NCI-H2081 (cell line): ENCODE measurements at places on chromosomes 16 and 17.
A peak's percentile ranks its signal among the peaks of the same experiment; 100 is the strongest.

DNA sequence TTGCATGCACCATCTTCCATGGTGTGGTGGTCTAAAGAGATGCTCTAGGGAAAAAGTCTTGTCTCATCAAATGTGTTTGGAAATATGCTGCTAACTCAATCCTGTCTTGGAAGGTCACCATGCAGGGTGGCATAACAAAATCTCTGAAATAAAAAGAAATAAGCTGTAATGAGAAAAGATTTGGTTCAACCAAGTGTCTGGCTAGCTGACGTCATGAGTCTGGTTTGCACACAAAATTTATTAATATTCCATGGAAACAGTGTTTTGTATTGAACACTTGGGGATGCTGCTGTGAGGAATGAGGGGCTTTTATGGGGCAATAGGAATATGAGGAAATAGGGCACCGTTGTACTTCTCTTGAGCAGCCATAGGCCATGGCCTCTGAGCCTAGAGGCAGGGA lies 575.7 kb upstream of the CDH5 start:
- DNase-seq: no peak

DNA sequence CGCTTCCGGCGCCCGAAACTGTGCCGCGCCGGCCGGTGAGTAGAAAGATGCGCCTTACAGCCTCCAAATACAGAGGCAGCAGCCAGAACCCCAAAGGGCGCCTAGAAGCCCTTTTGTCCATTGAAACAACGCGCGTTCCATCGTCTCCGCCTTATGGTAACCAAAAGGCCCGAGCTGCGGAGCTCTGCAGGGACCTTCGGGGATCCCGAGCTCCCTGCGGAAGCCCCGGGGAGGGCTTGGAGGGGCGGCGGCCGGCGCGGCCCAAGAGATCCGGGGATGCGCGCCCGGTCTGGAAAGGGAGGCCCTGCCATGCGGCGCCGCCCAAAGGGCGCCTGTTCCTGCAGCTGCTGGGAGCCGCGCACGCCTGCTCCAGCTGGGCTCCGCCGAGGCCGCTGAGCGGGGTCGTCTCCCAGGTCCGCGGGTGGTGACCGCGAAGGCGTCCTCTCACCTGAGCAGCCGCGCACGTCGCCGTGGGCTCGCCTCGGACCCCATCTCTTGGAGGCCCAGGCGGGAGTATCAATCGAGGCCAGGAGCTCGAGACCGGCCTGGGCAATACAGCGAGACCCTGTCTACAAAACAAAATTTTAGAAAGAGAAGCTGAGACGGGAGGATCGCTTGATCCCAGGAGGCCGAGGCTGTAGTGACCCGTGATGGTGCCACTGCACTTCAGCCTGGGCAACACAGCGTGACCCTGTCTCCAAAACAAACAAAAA lies 742 bp upstream of the FBXO31 start:
- DNase-seq: peak; percentile 52

GRCh38 chr16:85314512-85314971 lies 202.3 kb upstream of the CIBAR2 start:
- no peak for DNase-seq

DNA sequence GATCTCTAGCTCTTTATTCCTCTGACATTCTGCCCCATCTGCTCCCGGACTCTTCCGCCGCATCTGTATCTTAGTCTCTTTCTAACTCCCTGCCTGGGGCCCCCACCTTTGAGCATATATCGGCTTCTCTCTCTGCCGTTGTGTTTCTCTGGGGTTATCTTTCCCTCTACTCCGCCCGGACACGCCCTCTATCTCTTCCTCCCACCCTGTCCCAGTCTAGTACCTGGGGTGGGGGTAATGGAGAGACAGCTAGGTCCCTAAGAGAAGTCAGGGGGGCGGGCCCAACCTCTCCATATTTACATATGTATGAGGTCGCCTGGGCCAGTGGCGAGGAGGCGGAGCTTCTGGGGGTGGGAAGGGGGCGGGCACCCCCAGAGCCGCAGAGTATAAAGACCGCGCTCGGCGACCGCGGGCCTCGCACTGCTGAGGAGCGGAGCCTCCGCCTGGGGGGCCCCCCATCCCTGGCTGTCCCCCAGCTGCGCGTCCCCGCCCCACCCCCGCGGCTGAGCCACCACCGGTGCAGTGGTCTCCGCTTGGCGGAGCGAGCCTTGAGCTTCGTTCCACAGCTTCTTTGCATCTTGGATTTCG lies at the start of gene ATP1B2:
ATP1B2 (plus strand) TSS at position 418 of the 588 bp plus-strand sequence. CDS start 593 bp downstream, outside the sequence.
- DNase-seq: no peak

GRCh38 chr17:16969931-16970906 lies 1.7 kb downstream of the TNFRSF13B start:
- no peak for DNase-seq

GRCh38 chr16:30896261-30896888 lies at the start of gene CTF1:
CTF1 (plus strand) TSS chr16:30896614; CDS start chr16:30896644, 30 bp downstream.
- DNase-seq: no peak

GRCh38 chr17:80385046-80385445 lies 29.9 kb upstream of the ENDOV start:
- no peak for DNase-seq

DNA sequence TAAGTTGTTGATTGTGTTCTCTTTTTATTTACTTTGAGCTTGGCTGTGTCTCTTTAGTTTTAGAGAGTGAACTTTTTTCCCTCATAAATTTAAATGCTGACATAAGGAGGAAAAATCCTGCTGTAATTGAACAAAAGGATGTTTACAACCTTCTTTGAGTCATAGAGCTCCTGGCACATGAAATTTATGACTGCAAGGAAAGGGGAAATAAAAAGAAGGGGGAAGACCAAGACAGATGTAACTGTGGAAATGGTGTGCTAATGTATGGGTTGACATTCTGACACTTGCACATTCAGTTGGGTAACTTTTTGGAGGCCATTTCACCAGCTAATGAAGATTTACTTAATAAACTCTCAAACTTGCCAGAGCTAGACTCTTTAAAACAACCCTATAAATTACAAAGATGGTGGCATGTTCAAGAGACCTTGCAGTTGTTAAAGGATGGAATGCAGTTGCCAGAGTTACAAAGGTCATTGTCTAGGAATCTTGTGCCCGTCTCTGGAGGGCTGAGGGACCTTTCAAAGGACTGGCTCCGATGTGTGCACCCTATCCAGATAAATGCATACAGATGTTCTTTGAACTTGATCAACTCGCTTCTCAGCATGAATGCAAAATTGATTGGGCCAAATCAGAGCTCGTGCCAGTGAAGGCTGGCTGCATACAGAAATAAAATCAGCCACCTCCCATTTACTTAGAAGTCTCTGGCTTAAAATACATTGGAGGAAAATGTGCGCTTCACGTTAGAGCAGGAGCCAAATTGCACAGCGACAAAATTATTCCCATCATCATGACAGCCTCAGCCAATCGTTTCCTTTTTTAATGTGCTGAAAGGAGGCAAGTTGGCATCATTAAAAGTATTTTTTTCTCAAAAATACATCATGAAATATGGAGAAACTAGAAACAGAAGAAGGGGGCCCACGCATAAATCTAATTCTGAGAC lies 289.0 kb upstream of the XYLT1 start:
- no peak for DNase-seq

DNA sequence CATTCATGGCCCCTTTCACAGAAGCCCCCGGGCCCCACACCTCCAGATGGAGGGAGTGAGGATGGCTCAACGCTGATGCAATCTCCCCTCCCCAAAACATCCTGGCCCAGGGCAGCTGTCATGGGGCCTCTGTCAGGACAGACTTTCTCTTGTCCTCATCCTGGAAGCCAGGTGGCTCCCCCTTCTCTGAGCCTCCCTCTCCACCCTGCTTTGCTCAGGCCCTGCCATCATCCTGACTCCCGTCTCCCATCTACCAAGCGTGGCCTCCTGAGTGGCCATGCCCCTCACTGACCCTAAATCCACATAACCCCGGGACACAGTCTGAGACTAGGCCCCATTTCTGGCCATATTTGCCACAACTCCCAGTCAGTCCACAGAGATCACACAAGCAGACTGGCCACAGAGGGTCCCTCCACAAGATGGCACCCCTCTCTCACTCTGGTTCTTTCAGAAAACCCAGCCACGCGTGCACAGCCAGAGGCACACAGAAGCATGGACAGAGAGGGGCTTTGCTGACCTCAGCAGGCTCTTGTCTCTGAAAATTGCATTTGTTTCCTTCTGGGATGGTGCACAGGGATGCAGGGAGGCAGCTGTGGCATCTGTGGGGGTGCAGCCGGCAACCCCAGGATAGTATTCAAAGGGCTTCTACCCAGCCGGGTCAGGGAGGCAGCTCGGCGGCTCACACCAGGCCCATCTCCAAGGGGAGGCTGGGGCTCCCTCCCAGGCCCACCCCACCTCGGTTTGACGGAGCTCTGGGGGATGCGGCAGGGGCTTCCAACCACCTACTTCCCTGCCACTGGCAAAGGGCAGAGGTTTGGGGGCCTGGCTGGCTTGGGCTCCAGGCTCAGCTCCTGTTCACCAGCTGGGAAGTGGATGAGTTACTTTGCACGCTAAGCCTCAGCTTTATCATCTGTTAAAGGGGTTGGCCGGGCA lies 16.9 kb downstream of the DOC2B start:
- peak; percentile 38 for DNase-seq

DNA sequence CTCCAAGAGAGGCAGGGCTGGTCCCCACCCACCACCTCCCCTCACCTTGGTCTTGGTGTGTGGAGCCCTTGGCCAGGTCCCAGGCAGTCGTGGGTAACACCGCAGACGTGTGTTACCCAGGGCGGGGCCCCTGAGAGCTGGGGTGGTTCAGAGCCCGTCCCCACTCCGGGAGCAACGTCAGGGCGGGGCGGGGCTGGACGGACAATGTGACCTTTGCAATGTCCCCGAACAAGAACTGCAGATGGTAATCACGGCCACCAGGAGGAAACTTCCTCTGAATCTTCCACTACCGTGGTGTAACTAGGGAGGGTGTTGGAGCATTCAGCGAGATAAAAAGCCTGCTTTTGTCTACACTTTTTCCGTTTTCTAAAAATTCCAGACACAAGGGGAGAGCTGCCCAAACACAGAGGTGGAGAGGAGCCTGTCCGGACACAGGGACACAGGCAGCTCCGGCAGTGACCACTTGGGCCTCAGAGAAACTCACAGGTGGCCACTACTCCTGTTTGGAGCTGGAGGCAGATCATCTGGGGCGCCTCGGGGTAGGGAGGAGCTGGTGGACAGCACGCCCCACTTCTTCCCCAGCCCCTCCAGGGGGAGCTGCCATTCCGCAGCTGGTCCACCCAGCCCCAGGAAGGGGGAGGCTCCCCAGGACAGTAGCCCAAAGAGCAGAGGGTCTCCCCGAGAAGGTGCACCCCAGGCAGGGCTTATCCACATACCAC lies 14.2 kb upstream of the SLC38A10 start:
- DNase-seq: no peak

GRCh38 chr17:7355053-7355452 lies at the start of gene TMEM95:
TMEM95 (plus strand) TSS chr17:7355156; CDS start chr17:7355205, 49 bp downstream.
- DNase-seq: no peak

DNA sequence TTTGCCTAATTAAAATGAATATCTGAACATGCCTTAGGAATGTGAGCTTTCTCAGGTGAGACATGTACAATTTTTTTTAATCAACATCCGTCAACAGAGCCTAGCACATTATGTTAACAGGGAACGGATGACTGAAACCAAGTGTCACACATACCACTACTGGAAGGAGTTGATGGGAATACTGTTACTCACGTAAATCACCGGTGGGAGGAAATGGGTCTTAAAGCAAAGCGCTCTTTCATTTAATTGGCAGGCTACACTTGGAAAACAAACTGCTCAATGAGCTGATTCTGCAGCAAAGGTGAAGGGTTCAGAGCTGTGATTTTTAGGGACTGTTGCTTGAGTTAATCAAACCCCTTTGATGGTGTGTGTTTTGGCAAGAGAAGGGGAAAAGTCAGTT lies 4.8 kb downstream of the CPPED1 start:
- no peak for DNase-seq

GRCh38 chr17:69723741-69724140 lies 309.2 kb downstream of the MAP2K6 start:
- no peak for DNase-seq

DNA sequence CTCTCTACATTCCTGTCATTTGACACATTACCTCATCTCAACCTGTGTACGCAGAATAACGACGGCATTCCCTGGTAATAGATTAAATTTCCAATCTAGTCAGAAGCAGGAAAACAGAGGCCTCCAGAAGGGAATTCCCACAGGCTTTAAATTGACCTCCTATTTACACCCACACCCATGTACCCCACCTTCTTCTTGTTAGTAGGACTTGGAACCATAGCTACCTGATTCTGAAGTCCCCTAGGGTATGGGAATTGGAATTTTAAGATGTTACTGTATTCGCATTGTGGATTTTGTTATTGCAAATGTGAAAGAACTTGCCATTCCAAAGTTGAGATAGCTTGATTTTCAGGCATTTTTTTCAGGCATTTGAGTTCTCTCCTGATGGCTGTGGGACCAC lies 377.5 kb upstream of the DYNLRB2 start:
- DNase-seq: no peak

- no peak for DNase-seq
Observed at GRCh38 chr16:70600730-70601129, 45.6 kb upstream of the IL34 start.

DNA sequence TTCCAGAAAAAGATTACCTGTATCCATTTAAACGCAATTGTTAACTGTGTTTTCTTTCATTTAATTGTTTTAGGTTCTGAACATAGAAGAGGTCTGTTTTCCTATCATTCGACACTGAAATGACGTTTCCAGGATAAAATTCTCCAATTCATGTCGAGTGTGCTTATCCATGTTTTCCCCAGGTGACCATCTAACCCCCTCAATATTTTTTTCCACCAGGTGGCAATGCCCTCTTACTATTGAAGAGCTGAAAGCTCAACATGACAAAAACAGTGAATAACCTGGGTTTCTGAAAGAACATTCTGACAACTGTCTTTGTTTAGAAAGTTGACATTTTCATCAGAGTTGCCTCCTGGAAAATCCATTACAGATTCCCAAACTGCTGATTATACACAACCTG lies 948.7 kb downstream of the KCNJ2 start:
- peak; percentile 82 for DNase-seq
